ENCODE measurements at places on chromosomes 4 and X.

DNA sequence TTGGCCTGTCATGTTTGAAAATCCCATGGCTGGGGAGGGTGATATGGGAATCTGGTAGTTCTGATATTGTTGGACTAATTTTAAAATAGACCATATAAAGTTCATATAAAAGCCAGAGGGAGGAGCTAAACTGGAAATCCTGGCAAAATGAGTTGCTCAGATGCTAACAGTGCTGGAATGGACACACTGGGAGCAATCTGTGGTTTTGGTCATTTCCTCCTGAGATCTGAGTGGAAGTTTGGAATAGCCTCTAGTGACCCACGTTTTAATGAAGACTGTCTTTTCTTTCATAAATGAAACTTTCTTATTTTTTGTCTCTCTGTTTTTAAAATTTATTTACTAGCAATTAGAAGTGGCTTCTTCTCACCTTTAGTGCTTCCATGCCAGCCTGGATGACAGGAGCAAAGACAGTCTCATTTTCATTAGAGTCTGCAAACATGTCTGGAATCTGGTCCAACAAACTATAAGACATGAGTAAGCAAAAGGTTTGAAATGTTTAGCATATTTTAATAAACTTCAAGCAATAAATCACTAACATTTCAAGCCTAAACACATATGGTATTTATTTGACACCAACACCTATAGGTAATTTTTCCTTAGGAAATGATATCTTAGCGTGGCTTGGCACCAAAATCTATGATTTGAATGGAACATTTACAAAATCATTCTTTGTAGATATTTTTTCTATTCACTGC, 66.6 kb downstream of the METTL14 start:
- no peak for DNase-seq

DNA sequence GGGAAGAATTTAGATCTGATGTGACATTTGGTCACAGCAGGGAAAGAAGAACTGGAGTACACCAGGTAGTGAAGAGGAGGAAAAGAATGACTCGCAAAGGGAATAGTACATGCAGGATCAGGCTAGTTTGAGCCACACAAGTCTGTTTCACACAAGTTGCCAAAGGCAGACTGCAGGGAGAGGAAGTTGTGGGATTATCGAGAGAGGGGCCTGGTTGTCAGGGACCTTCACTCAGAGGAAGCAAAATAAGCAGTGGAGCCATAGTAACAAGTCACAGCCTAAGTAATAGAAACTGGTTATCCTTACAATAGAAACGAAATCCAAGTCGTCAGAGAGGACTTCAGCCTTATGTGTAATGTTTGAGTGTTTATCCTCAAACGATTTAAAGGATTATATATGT, 316.7 kb upstream of the HTR2C start:
- DNase-seq, result no peak

DNA sequence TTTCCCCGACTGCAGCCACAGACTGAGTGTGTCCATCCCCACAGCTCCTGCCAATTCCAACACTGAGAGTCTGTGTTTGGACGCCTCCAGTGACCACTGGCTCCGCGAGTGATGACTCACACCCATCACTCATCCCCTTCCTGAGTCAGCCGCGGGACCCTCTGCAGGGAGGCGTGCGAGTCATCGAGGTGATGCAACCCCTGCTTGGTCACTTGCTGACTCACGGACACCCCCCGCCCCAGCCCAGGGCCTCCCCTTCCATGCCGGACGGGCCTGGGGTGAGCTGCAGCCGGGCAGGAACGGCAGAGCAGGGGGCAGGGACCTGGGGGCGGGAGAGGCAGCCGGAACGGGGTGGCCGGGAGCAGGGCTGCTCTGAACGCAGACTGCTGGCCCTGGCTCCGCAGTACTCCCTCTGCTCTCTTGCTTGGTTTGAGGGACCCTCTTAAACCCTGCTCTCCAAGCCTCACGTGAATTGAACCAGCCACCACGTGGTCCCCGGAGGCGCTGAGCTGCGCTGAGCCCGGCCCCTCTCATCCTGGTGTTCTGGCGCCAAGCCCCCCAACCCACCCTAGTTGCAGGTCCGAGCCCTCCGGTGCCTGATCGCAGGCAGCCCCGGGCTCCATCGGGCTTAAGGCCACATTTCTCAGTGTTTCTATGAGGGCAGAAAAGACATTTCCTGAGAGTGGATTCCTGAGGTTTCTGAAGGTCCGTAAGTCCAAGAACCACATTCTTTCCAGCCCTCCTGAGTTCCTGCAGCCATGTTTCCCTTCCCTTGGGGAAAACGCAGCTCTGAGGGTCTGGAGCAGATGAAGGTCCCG, 32.4 kb downstream of the FGFRL1 start:
- peak; percentile 79 for DNase-seq

DNA sequence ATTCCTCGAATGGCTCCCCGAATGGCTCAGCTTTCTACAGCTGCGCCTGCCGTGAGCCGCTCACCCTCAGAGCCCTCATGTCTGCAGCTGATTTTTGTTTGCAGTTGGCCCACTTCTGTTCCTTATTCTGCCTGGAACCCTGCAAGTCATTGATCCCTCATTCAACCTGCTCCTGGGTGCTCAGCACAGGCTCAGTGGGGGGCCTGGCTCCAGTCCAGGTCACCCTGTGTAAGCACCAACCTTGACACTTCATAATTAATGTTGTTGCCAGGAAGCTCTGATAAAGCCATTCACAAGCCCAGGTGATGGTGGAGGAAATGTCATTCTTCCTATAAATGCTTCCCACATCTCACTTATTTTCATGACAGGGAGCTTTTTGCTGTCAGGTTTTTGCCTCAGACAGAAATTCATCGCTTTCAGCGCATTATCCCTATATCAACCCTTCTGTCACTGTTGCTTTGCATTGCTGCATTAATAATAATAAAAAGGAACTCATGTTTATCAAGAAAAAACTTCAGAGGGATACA, 85.7 kb downstream of the F11 start:
- DNase-seq, result no peak

GRCh38 chr4:141771889-141772830, 135.8 kb downstream of the IL15 start:
- DNase-seq, result no peak

- peak; percentile 21 for DNase-seq
Observed at GRCh38 chrX:18424482-18425198, 768 bp upstream of the CDKL5 start.

DNA sequence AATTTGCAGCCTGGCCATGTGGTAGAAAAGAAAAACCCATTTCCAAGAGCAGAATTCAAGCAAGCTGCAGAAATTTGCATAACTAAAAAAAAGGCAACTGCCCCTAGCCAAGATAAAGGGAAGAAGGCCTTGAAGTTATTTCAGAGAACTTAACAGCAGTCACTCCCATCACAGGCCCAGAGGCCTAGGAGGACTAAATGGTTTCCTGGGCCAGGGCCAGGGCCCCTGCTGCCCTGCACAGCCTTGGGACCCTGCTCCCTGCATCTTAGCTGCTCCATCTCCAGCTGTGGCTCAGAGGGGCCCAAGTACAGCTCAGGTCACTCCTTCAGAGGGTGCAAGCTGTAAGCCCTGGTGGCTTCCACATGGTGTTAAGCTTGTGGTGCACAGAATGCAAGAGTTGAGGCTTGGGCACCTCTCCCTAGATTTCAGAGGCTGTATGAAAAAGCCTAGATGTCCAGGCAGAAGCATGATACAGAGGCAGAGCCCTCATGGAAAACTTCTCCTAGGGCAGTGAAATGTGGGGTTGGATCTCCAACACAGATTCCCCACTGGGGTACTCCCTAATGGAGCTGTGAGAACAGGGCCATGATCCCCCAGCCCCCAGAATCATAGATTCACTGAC, 6.7 kb upstream of the MID2 start:
- no peak for DNase-seq

- no peak for DNase-seq
Observed at GRCh38 chr4:133157460-133158160, 8.5 kb downstream of the PCDH10 start.

DNA sequence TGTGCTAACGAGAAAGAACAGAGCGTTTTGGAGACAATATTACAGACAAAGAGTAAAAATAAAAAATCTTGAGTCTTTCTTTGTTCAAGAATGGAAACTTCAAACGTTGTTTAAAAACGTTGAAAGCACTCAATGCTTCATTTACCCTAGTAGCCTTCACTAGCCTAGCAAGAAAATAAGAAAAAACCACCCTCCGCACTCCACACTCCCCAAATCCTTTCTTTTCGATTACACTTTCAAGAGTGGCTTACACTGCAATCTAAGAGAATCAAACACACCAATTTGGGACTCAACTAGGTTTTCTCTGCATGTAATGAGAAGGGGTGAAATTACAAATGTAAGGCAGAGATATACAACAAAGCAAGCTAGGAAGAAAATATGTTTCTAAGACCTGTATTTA, 4.7 kb downstream of the TMSB4X start:
- no peak for DNase-seq

DNA sequence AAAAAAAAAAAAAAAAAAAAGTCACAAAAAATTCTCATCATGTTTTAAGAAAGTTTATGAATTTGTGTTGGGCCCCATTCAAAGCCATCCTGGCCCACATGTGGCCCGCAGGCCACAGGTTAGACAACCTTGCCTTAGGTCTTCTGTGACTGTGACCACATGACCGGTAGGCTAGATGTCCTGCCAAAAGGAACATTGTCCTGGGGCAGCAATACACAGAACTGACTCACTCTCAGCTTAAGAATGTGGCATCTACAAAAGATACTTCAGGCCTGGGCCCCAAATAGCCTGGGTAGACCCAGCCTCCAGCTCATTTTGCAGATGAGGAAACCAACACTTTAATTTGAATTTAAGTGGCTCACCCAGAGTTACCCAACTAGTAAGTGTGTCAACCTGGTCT, 10.0 kb downstream of the AWAT2 start:
- no peak for DNase-seq

DNA sequence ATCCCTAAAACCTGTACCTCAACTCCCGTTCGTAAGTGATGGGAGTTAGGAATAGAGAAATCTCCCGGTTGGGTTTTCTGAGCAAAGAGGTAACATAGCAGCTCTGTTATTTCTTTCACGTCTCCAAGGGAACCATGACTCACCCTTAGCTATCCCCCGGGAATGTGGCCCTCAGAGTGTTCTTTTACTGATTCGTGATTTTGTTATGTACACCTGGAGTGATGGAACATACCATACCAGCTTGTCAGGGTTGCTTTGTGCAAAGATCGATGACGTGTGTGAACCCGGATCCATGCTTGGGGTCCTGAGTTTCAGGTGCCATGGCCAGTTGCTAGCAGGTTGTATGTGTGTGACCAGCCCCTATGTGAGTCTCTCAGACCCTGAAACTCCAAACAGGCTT, 52.6 kb downstream of the HPRT1 start:
- DNase-seq, result no peak

- peak; percentile 25 for DNase-seq
Observed at GRCh38 chr4:87985097-87985886, 9.8 kb downstream of the SPP1 start.

- DNase-seq, result no peak
Observed at GRCh38 chr4:823176-823760, 2.7 kb downstream of the CPLX1 start.

GRCh38 chr4:82201303-82201702, 172.5 kb downstream of the HNRNPD start:
- no peak for DNase-seq

GRCh38 chr4:76569225-76569624, 134.2 kb downstream of the SHROOM3 start:
- no peak for DNase-seq

GRCh38 chr4:118981171-118981838, 92.7 kb downstream of the SYNPO2 start:
- DNase-seq, result no peak

DNA sequence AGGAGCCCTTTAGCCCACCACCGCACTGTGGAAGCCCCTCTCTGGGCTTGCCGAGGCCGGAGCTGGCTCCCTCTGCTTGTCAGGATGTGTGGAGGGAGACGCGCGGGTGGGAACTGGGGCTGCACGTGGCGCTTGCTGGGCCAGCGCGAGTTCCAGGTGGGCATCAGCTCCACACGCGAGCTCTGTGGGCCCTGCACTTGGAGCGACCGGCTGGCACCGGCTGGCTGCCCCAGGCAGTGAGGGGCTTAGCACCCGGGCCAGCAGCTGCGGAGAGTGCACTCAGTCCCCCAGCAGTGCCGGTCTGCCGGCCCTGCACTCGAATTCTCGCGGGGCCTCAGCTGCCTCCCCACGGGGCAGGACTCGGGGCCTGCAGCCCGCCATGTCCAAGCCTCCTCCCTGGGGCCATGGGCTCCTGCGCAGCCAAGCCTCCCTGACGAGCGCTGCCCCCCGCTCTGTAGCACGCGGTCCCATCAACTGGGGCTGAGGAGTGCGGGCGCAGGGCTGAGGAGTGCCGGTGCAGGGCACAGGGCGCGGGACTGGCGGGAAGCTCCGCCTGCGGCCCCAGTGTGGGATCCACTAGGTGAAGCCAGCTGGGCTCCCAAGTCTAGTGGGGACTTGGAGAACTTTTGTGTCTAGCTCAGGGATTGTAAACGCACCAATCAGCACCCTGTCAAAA, 93.6 kb downstream of the DTHD1 start:
- DNase-seq, result no peak

DNA sequence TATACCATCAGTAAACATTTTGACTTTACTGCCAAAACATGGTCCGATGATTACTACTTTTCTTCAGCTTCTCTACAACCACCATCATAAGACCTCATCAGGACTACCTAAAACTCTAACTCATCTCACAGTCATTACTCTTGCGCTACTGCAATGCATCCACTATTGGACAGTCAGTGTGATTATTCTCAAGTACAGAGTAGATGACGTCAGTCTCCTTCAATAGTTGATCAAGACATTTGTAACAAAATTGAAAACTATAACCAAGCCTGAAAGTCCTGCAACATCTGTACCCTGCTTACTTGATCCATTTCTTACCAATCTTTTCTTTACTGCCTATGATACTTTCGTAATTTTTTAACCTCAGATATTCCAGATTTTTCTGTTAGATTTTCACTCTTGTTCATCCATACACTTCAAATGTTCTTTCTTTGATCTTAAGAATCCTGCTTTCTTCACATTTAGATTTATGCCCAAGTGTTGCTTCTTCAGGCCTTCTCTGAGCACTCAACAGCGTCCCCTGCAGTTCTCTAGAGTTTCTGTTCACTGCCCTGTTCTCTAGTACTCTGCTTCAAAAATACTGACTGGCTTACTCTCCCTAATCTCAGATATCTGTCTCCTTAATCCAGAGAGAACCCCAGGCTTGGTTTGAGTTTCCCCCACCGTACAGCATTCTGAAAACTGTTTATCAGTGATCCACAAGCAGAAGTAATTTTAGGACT, 1517.6 kb downstream of the STIM2 start:
- no peak for DNase-seq

DNA sequence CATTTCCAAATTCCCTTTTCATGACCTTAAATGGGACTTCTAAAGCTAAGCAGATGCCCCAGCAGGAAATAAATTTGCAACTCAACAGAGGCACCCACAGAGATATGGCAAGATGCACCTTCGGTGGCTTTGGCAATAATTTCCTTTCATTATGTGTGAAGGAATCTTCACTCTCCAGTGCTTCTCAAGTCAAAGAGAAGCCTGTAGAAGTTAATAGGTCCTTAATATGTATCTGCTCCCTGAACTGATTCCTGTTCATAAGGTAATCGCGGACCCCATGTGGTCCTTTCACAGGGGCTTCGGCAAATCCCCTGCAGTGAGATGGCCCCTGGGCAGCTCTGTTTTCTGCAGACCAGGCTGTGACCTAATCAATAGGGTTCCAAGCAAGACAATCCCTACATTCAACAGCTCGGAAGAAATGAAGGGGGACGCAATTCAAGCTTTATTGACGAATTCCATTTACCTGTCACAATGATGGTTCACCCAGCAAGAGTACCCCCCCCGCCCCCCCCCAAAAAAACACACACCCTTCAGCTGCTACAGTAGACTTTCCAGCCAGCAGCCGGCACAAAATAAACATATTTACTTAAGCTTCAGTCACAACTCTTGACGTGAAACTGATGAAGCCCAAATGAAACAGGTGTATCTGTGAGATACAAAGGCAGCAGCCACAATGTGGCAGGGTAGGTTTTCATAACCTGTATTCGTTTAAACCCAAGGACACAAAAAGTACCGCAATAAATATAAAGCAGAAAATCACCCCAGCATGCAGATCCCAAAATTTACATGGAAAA, 35.3 kb downstream of the FAT1 start:
- no peak for DNase-seq

Data from CD4-positive, alpha-beta T cell treated with Interleukin-1 beta for 1 hour (primary cell).